ENCODE measurements at places on chromosomes 5 and 9. TPM values are rescaled to one million over a fixed set of nuclear protein-coding genes. Genes with fewer than 3 reads are reported as not detected.

OR1J2 gene
- not detected for total RNA-seq

PCDHAC1 gene
- total RNA-seq = 0.11 TPM

ACSL6 gene
- 0.25 TPM for total RNA-seq

TMEM232 gene
- 1.8 TPM for total RNA-seq

C9 gene
- total RNA-seq = 0.57 TPM

SLC36A2 gene
- total RNA-seq = not detected

GDA gene
- 22.2 TPM for total RNA-seq

DNA sequence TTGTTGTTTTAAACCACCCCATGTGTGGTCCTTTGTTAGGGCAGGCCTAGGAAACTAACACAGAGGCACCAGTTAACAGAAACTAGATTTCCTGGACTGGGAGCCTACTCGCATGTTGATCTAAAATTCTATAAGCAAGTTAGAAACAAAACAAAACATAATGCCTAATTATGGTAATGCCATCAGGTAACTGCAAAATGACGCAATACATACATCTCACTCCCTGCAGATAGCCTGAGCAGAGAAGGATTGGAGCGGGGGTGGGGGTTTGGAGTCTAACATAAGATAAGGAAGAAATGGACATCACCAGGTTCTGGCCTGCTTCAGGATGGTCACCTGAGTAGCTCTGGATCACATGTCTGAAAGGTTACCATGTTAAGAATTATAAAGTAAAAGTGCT is 113.4 kb upstream of the CTSL start:
- no peak for DNase-seq

GRCh38 chr5:143657647-143658285 is 154.2 kb upstream of the HMHB1 start:
- DNase-seq = no peak

DNA sequence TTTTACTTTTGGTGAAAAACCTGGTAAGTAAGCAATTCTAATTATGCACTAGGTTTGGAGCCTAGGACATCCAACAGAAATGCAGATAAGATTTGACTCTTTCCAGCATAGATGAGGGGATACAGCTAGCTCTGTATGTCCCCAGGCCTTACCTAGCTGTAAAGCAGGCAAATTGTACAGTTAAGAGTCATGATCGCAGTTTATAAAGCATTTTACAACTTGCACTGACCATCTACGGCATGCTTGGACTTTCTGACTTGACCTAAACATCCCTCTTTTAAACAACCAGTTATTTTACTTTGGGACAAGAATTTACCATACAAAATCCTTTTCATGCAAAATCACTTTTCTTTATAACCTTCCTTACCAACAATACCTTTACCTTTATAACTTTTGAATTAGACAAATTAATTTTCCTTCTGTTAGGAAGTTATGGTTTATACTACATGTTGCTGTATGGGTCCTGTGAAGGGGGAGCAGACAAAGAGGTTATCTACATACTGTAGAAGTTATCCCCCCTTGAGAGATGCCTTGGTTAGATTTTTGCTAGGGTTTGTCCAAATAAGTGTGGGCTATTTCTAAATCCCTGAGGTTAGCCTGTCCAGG is 36.8 kb downstream of the FGD3 start:
- DNase-seq = no peak

GRCh38 chr9:133612816-133613215 is 3.6 kb upstream of the FAM163B start:
- no peak for DNase-seq

- DNase-seq = no peak
Measured at GRCh38 chr5:53334431-53334941, 145.9 kb upstream of the FST start.

DNA sequence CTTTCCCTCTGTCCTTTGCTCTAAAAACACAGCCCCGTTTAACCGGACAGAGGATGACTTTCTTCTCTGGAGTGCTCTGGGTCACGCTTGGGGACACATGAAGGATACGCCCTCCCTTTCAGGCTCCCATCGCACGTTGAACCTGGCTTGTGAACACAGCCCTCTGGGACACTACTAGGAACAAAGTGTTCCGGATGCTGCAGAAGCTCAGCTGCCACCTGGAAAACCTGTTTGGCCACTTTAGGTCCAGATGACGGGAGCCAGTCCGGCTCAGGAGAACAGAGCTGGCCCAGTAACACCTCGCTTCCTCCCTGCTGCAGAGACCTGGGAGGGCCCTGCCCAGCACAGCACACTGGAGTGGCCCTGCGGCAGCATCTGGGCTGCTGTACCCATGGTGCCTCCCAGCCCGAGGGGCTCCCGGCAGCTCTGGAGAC is 60.1 kb downstream of the GADD45G start:
- peak; percentile 89 for DNase-seq

GRCh38 chr9:79691496-79691895 is 119.7 kb downstream of the TLE4 start:
- no peak for DNase-seq

GRCh38 chr5:149206524-149207141 is 65.0 kb upstream of the AFAP1L1 start:
- DNase-seq = no peak

- no peak for DNase-seq
Measured at GRCh38 chr5:123080215-123080614, 8.8 kb upstream of the PRDM6 start.

- no peak for DNase-seq
Measured at GRCh38 chr5:157137691-157138090, 5.0 kb downstream of the MED7 start.

DNA sequence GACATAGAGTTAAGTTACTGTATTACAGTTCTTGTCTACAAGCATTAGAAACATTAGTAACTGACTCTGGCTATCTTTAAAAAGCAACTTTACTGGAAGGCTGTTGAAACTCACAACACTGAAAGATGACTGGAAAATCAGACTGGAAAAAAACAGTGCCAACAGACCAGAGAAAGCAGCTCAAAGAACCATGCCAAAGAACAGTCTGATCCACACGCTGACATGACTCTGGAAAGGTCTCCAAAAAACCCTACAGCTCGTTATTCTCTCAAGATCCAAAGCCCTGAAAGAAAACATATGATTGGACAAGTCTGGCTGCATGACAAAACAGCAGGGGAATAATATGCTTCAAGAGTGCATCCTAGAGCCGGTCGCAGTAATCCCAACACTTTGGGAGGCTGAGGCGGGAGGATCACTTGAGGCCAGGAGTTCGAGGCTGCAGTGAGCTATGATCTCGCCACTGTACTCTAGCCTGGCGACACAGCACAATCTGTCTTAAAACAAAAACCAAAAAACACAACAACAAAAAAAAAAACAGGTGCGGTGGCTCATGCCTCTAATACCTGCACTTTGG is 5.6 kb downstream of the GOLPH3 start:
- no peak for DNase-seq

GRCh38 chr5:63500242-63500641 is 462.0 kb downstream of the HTR1A start:
- no peak for DNase-seq
